ENCODE measurements at places on chromosomes 1 and 21.

DNA sequence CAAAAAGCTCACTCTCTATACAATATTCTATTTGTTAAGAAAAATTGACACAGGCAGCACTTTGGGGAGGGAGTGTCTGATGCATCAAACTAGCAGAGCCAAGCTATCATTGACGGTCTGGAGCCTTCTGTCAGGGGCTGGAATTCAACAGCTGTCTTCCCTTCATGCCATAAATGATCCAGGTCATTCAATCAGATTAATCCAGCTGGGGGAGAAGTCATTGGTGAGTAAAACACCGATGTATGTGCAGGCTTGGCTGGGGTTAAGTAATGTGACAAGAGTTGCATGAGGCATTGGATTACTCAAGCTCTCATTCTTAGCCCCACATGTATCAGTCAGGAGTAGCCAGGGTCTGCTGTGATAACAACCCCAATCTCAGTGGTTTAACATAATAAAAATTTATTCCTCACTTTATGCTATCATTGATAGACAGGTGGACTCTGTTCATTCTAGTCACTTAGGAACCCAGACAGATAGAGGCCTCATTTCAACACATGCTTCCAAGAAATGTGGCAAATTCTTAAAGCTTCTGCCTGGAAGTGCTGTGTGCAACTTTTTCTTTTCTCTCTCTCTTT, 118.1 kb upstream of the GADD45A start:
- no peak for DNase-seq

DNA sequence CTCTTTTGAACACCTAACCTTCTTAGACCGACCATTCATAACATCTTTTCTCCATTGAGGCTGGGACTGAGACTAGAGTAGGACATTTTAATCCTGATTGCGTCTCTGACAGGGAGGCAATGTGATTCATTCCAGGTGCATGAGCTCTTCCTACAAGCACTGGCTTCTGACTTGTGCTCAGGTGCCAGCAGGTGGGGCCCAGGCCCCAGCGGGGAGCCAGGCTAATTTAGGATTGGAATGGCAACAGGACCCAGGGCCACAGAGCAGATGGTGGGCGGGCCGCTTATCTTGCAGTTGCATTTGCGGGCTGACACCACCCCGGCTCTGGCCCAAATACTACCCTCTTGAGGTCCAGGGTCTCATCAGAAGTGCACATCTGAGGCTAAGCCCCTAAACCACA, 4.1 kb downstream of the GPA33 start:
- DNase-seq: no peak

DNA sequence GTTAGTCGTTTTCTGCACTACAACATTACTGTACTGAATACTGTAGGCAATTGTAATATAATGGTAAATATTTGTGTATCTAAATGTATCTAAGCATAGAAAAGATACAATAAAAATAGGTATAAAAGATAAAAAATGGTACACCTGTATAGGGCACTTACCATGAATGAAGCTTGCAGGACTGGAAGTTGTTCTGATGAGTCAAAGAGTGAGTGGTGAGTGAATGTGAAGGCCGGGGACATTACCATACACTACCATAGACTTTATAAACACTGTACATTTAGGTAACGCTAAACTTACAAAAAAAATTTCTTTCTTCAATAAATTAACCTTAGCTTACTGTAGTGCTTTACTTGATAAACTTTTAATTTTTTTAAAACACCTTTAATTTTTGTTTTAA, 13.5 kb downstream of the OSBPL9 start:
- DNase-seq: no peak

DNA sequence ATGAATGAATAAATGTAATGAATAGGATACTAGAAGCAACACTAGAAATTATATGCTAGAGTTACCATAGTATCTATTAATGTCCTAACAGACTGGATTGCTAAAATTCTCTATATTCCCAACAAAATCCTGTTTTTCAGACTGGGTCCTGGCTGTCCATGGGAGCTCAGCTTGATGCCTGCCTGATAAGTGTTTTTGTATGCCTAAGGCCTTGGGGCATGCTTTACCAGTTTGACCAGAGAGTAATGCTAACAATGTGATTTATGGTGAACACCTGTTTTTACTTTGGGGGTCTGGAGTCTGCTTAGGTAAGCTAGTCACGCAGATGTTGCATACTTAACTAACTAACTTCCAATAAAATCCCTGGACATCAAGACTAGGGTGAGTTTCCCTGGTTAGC, 318.8 kb upstream of the DEPDC1 start:
- DNase-seq: no peak

DNA sequence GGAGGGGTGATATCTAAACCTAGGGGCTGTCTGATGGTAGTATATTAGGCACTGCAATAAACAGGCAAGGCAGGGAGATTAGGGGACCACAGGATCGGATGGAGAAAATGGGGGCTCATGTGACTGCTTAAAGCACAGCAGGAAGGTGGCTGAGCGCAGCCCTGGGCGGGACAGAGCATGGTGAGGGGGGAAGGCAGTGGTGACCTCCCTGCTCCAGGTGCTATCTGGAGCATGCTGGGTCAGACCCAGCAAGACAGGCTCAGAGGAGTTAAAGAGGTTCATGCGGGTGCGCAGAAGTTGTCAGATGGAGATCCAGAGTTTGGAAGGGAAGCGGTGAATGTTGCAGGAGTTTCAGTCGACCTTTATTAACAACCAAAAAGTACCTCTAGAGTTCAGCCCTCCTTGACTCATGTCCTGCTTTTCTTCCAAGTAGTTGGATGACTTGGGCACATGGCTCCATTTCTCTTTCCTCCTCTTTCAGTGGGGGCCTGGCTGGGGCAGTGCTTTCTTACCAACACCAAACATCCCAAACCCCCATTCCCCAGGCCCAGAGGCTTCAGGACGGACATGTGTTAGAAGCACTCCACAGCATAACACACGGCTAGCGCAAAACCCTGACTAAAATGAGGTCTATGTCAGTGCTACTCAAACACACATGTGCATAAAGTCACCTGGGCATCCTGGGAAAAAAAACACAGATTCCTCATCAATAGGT, 41.5 kb downstream of the CAPN9 start:
- no peak for DNase-seq

- DNase-seq: no peak
Measured at GRCh38 chr1:10340930-10341590, 57.8 kb upstream of the PGD start.

DNA sequence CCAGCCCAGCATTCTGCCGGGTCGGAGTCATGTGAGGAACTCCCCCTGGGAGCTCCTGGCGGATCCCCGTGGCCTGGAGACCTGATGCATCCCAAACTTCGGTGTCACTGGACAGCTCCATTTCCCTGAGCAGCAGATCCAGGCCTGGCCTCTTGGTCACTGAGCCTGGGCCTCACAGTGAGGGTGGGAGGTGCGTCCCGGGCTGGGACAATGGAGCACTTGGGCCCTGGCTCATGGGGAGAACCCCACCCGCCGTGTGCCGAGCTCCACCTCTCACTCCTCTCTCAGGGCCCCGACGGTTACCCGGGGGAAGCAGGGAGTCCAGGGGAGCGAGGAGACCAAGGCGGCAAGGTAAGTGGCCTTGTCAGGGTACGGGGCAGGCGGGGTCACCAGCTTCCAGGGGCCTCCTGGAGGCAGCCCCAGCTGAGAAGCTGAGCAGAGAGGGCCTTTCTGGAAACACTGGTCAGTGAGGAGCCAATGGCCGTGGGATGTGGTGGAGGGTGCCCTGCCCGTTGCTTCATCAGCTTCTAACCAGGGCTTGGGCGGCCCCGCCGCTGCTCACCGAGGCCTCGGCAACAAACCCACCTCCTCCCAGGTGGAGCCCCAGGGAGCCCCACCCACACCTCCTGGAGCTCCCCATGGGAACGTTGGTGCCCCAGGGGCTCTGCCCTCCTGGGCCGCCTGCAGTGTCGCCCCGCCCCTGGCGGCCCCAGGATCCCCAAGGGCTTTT, 19.8 kb downstream of the COL6A2 start:
- DNase-seq: no peak

DNA sequence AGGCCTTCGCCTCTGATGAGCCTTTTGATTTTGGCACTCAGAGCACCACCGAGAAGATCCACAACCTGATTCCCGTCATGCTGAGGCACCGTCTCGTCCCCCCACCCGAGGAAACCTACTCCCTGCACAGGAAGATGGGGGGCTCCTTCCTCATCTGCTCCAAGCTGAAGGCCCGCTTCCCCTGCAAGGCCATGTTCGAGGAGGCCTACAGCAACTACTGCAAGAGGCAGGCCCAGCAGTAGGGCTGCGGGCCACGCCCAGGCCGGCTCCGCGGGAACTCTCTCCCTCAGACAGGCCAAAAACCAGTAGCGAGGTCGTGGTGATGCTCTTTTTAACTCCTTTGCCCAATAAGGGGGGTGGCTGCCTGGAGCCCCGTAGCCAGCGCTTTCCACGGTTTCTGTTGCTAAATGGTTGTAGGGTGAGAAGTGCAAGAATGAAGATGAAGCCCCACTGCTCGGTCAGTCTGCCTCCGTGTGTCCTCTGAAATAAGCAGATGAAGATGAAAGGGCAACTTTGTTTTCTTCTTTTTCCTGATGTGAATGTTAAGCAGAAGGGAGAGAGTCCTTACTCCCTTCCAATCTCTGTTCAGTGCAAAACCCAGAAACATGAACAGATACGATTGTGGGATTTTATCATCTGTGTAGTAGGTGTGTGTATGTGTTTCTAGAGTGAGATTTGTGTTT, 46.5 kb downstream of the COQ8A start:
- no peak for DNase-seq

DNA sequence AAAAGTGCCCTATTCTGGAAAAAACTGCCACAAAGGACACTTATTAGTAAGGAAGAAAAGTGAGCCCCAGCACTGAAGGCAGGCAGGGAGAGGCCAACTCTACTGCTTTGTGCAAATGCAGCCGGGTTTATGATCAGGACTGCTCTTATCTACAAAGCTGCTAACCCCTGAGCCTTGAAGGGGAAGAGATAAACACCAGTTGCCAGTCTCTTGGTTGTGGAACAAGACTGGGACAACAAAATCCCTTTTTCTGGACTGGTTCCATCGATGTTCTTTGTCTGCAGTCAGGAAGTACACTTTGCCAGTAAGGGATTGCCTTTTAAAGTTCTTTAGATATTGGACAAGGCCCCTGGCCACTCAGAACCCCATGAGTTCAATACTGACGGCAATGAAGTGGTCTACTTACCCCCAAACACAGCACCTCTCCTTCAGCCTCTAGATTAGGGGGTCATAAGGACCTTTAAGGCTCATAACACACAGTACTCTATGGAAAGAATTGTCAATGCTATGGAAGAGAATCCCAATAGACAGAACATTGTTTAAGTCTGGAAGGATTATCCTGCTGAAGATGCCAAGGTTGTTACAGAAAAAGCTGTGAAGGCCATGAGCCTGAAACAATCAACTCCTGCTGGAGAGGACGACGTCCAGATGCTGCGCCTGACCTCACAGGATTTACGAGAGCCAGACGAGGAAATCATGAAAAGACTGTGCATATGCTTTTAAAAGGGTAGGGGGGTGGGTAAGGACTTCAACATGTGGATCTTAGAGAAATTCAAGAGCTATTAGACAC, 43.6 kb downstream of the GNB1 start:
- DNase-seq: no peak

GRCh38 chr1:68470388-68470970, 20.7 kb upstream of the RPE65 start:
- DNase-seq: no peak

DNA sequence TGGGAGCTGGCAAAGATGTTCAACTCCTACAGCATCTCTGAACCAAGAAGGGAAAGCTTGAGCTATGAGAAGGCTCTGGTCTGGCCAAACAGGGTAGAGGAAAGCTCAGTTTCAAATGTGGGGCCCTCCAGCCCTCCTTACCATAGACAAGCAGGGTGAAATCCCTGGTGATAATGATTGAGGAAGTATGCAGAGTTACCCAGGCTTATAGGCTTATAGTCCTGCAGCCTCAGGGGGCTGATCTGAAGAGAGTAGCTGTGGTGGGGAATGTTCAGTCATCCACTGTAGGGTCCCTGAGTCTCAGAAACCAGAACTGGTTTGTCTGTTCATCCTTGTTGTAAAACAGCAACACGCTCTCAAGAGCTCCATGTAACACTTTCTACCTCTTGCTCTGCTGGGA, 19.8 kb upstream of the LY9 start:
- DNase-seq: no peak

DNA sequence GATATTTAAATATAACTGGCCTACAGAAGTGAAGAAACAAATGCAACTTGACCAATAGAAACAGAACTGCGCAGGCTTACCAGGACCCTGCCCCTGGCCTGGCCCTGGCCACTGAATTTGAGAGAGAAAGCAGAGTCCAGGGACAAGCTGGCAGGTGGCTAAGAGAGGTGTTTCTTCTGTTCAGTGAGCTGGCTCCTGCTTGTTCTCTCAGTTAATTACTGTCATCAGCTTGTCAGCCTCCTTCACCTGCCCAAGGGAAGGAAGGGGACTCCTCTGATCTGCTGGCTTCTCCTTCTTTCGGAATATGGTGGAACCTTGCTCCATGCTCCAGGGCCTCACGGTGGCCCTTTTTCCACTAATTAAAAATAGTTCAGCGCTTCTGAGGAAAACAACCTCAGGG, 388.4 kb downstream of the DISC1 start:
- no peak for DNase-seq

- DNase-seq: no peak
Measured at GRCh38 chr1:217313096-217313495, 317.8 kb downstream of the GPATCH2 start.

DNA sequence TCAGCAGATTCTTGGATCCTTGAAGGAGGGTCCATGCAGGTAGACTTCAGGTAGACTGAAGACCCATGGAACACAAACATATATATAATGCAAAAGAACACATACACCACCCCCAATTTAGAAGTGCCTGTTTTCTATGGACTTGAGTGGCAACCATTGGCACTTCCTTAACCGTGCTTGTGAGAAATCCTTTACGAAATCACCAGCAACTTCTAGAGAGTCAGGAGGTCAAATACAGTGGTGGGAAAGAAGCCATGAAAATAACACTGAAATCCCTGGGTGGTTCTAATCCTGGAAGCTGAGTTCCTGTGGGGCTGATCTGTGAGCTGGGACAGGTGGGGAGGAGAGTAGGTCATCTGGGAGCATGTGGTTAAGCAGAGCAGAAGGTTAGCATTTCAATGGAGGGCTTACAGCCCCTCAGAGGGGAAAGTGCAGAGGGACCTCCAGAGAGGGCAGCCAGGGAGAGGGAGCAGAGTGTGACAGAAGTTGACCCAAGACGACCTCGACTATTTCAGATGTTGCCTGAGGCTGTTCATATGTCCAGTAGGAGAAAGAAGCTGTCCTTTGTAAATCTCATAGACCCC, 13.0 kb upstream of the IL10 start:
- DNase-seq: no peak

- DNase-seq: no peak
Measured at GRCh38 chr1:173661271-173661670, 8.4 kb downstream of the ANKRD45 start.

DNA sequence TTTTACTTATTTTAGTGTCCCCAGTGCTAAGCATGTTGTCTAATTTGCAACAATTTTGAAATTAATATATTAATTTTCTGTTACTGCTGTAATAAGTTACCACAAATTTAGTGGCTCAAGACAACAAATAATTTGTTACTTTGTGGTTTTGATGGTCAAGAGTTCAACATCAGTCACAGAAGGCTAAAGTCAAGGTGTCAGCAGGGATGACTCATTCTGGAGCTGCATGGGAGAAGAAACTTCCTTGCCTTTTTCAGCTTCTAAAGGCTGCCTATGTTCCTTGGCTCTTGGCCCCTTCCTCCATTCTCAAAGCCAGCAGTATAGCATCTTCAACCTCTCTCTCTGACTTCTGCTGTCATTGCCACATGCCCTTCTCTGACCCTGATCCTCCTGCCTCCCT, 271.8 kb downstream of the HLX start:
- no peak for DNase-seq

- DNase-seq: no peak
Measured at GRCh38 chr1:92879316-92879968, 47.6 kb downstream of the RPL5 start.

GRCh38 chr1:157966031-157966537, 27.4 kb upstream of the KIRREL1 start:
- no peak for DNase-seq
